Stimulated activated CD8-positive, alpha-beta memory T cell treated with anti-CD3 and anti-CD28 coated beads, Interleukin-7, amount 100 ng/mL, for 1 hour (primary cell): ENCODE measurements at places on chromosomes 1 and 21.

DNA sequence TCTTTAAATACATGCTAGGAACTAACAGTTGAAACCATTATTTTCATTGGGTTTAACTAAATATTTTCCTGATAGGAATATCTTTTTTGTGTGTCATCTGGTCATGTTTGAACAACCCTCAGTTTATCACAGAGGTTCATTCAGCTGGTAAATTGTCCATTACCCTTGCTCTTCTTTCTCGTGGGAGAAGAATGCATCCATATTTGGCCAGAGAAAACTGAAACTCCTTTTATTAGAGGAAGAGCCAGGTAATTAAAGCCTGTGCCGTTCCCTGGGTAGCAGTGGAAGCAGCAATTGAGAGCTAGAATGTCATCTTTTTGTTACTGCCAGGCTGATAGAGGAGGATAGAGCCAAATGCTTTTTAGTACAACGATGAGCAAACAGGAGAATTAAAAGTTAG lies 587.2 kb upstream of the ZRANB2 start:
- DNase-seq = no peak

GRCh38 chr1:10195570-10195969 lies 14.8 kb upstream of the KIF1B start:
- DNase-seq = no peak

GRCh38 chr1:24278726-24279125 lies 40.4 kb upstream of the GRHL3 start:
- DNase-seq = no peak

- no peak for DNase-seq
These were observed 20.3 kb downstream of the CD1B start for GRCh38 chr1:158311066-158311465.

- DNase-seq = no peak
These were observed 82.6 kb upstream of the MAP10 start for GRCh38 chr1:232722626-232723025.

DNA sequence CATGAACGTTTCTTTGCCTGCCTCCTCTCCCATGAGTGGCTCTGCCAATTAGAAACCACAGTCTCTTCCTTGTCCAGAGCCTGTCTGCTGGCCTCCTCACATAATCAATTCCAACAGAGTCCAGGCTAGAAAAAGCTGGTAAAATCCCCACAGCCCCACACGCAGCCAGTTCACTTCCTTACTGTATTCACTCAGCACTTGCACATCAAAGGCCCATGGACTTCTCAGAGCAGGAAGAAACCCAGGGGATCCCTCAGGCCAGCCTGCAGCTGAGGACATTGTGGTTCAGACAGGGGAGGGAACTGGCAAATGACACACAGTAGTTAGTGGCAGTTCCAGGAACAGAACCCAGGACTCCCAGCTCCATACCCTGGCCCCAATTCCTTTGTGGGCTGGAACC lies 171.6 kb upstream of the EDN2 start:
- DNase-seq = no peak

GRCh38 chr1:197481101-197481500 lies 213.0 kb downstream of the CRB1 start:
- no peak for DNase-seq

DNA sequence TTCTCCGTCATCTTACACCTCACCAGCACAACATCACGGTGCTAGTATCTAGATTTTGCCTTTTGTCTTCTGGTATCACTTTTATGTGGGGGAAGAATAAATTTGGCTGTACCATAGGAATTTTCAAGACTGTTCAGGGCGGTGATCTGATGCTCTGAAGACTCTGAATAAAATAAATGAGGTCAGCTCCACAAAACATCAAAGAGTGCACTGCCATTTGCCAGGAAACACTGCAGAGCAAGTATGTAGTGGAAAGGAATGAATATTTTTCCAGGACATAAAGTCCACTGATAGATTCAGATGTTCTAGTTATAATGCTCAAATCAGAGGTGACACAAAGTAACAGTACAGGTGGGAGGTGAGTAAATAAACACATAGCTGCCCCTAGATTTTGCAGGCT lies 56.3 kb downstream of the ZP4 start:
- no peak for DNase-seq

- no peak for DNase-seq
These were observed 86.1 kb upstream of the ZNF326 start for GRCh38 chr1:89908672-89909436.

DNA sequence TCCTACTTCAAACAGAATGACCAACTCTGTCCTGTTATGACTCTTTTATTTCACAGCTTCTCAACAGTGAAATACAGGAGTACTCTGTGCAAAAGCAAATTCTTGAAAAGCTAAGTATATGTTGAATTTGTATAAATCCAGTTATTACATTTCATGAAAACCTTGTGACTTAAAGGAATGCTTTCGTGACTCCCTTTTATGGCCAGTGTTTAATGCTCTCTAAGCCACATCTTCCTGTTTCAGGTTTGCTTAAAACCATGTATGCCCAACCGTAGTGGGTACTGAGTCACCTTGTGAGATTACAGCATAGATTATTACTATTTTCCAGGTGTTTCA lies 40.2 kb upstream of the KIF1B start:
- no peak for DNase-seq

DNA sequence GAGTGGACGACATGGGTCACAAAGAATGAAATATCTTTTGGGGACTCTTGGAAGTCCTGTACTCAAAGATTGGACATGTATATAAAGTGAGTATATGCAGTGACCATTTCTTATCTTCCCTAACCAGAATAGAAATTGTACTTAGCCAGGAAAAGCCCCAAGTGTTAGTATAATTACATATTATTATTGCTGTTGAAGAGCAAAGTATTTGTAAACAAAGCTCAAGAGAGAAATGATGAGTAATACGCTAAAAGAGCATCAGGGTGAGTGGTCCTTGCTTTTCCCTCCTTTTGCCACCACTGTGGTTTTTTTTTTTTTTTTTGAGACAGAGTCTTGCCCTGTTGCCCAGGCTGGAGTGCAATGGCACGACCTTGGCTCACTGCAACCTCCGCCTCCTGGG lies 6.4 kb upstream of the CGN start:
- no peak for DNase-seq

GRCh38 chr1:222290866-222291265 lies 257.0 kb downstream of the HHIPL2 start:
- DNase-seq = no peak

GRCh38 chr1:243713470-243714186 lies 136.4 kb downstream of the AKT3 start:
- no peak for DNase-seq

- no peak for DNase-seq
These were observed 15.3 kb upstream of the LDLRAP1 start for GRCh38 chr1:25527946-25528595.

DNA sequence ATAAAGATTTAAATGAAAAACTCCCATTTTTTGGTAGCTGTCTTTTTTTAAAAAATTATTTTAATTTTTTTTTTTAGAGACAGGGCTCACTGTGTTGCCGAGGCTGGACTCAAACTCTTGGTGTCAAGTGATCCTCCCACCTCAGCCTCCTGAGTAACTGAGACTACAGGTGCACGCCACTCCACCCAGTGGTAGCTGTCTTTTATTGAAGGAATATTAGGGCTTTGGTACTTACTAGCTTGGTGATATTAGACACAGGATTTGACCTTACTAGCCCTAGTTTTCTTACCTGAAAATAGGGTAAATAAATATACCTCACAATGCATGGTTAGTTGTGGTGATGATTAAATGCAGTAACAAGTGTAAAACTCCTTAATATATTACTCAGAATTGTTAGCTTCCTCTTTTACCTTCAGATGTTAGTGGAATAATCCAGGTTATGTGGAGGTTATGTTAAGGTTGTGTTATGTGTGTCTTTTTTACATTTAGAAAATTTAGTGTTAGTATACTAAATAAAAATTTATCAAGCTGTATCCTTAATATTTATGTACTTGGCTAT lies 66.8 kb downstream of the PHACTR4 start:
- no peak for DNase-seq

DNA sequence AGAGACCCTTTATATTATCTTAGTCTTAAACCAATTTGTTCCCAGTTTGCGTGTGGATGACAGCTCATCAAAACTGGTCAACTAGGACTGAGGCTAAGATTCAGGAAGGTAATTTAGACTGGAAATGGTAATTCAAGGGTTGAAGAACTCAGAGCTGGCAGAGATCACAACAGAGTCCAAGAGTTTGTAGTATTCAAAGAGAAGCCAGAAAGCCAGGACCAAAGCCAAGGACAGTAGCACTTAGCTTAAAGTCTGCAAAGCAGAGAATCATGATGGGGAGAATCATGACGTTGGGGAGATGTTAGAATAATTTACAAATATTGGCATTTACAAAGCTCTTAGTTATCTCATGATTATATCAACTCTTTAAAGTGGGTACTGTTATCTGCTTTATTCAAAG lies 32.6 kb downstream of the RNF11 start:
- no peak for DNase-seq

- DNase-seq = no peak
These were observed 1.3 kb downstream of the WDR47 start for GRCh38 chr1:109040627-109040988.

DNA sequence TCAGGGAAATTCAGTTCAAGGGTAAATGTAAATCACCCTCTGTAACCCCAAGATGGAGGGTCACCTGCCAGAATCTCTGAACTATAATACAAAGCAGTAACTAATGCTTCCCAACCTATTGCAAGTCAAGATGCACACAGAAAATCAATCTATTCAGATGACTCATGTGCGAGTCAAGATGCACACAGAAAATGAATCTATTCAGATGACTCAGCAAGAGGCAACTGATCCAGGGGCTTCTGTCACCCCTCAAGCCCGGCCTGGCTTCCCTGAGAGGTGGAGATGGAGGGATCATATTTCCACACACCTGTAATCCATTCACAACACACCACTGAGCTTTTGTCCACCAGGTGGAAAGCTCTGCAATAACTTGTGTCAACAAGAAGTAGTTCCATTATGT lies 17.4 kb upstream of the HIVEP3 start:
- DNase-seq = no peak

GRCh38 chr21:45930231-45930760 lies 51.3 kb upstream of the COL6A1 start:
- no peak for DNase-seq

GRCh38 chr1:46508757-46509156 lies 19.1 kb downstream of the DMBX1 start:
- DNase-seq = no peak

- DNase-seq = no peak
These were observed 28.8 kb downstream of the GORAB start for GRCh38 chr1:170560681-170561285.

DNA sequence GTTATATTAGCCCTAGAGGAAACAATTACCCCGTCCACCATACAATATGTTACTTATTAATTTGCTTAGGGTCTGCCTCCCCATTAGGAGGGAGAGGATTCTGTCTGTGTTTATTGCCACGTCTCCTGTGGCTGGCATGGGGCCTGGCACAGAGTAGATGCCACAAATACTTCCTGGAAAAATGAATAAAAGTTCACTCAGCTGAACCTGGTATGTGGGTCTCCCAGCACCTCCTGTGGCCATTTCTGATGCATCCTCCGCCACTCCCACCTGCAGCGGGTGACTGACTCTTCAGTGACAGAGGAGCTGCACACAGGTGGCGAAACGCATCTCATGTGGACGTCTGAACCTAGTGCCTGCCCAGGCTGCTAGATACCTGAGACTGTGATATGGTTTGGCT lies 112.7 kb downstream of the CLIC6 start:
- DNase-seq = no peak

DNA sequence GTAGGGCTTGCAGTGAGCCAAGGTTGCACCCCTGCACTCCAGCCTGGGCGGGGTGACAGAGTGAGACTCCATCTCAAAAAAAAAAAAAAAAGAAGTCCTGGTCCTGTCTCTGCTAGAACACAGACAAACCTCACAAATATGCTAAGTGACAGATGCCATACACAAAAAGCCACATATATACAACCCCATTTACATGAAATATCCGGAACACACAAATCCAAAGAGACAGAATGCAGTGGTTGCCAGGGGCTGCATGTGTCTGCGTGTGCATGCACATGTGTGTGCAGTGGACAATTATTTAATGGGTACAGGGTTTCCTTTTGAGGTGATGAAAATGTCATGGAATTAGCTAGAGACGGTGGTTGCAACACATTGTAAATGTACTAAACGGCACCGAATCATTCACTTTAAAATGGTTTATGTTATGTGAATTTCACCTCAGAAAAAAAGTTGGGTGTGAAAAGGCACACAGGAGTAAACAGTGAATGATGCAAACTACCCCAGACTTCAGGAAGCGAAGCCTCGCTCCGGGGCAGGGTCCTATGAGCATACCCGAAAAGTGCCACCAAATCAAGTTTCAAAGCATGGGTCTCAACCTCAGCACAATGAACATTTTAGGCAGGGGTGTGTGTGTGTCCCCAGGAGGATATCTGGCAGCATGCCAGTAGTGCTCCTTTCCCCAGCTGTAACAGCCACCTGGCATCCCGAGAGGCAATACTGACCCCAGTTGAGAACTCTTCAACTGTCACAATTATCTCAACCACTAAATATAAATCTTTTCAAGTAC lies 48.3 kb downstream of the GNB1 start:
- DNase-seq = no peak

DNA sequence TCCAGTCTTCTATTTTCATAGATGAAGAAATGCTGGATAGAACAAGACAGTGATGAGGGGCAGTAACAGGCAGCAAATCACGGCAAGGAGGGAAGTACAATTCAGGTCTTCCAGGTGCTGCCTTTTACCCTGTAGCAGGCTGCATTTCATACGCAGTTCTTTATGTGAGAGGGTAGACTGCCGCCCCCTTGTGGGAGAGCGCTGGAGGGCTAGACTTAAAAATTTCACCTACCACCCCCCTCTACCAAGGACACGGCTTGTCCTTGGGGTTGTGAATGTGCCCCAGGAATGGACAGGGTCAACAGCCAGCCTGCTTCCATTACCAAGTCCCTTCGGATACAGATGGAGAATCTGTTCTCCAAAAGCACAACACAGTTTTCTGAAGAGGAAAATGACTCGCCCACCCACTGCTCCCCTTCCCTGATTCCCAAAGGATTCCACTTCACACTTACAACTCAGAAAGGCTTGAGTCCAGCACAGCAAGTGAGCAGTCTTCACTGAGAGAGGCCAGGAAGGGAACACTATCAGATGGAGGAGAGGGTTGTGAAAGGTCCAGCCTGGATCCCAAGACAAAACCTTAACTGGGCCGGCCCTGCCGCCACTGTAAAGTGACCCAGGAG lies 7.4 kb downstream of the WDR77 start:
- peak; percentile 30 for DNase-seq

GRCh38 chr1:56432166-56432971 lies 147.0 kb downstream of the PLPP3 start:
- no peak for DNase-seq

DNA sequence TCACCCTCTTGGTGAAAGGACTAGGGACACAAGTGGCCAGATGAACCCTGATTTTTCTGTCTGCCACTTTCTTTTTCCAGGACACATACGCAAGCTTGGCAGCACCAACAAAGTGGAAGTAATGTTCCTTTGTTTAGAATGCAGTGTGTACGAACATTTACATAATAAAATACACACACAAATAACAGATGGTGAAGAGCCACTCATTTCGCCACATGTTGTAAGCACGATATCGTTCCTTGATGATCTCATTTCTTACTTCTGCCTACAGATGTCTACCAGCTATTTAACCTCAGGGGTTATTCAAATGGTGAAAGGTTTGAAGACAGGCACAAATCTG lies 670.2 kb upstream of the CXADR start:
- no peak for DNase-seq

GRCh38 chr1:235758931-235759330 lies 107.8 kb downstream of the LYST start:
- no peak for DNase-seq
